Dermis microvascular lymphatic vessel endothelial cell (primary cell): ENCODE measurements at places on chromosomes 4 and X. TPM values are rescaled to one million over a fixed set of nuclear protein-coding genes. Genes with fewer than 3 reads are reported as not detected.

DNA sequence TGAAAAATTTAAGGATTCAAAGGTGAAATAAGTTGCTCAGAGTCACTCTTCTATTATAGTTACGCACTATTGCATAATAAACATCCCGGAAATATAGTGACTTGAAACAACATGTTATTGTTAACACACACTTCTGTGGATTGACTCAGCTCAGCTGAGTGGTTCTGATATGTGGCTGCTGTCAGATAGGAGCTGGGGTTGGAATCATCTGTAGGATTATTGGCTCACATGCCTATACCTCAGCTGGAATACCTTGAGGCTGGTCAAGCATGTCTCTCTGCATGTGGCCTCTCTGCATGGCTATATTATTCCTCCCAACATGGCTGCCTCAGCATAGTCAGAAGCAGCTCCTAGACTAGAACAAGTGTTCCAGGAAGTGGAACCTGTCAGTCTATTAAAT is 486.7 kb upstream of the MAGEB2 start:
- no peak for DNase-seq

PFKFB1 gene
- 0.13 TPM in 2 replicates for total RNA-seq

OPHN1 gene
- 5.5 and 7.1 TPM in 2 replicates for total RNA-seq

- DNase-seq = no peak
Observed at GRCh38 chr4:182207830-182208396, 35.3 kb upstream of the TENM3 start.

- peak; percentile 76 for DNase-seq
Observed at GRCh38 chr4:159019356-159019755, 83.5 kb upstream of the RAPGEF2 start.

SHROOM4 gene
- 20.3 and 20.7 TPM in 2 replicates for total RNA-seq

GRCh38 chr4:168485156-168485910 is 5.0 kb upstream of the DDX60L start:
- no peak for DNase-seq

GRCh38 chrX:101219864-101220346 is 319 bp downstream of the DRP2 start:
- DNase-seq = no peak

- no peak for DNase-seq
Observed at GRCh38 chr4:148076964-148077363, 345.1 kb downstream of the ARHGAP10 start.

DNA sequence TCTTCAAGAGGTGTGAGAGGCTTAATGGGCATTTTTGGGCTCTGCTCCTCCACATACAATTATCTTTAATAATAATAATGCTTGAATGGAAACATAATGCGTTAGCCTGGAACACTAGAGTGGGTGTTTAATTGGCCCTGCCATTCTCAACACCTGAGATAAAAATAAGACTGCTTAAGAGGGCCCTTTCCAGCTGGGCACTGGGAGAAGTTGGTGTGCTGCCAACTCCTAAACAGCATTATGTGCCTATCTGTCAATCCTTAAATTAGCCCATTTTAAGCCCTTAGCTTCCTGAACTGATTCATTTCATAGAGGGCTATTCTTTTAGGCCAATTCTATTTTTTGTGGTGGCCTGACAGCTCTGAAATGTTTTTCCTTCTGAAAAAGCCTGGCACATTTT is 211.1 kb upstream of the ZIC3 start:
- no peak for DNase-seq
